ENCODE measurements at places on chromosomes 16 and 17.

GRCh38 chr17:5798094-5798493 lies 213.8 kb upstream of the NLRP1 start:
- no peak for DNase-seq

- DNase-seq: no peak
These were observed 1047.2 kb downstream of the CDH11 start for GRCh38 chr16:64074706-64075105.

GRCh38 chr16:70416748-70417616 lies 21.9 kb downstream of the ST3GAL2 start:
- DNase-seq: no peak

DNA sequence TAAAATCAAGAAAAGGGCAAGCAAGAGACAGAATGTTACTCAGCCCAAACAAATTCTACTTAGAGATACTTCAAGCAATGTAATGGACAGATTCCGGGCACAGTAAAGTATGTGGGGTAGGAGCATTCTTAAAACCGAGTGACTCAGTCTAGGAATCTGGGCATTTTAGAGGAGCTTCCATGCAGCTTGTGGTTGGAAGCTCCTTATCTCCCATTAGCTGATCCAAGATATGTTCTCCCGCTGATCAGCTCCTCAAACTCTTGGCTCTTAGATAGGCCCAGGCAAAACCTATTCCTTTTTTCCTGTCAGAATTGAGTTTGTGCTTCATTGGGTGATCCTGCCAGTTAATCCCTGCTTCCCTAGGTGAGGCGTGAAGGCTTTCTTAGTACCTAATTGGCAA lies 303.3 kb downstream of the CEP112 start:
- no peak for DNase-seq

- no peak for DNase-seq
These were observed 1.9 kb downstream of the NOD2 start for GRCh38 chr16:50695017-50696000.

DNA sequence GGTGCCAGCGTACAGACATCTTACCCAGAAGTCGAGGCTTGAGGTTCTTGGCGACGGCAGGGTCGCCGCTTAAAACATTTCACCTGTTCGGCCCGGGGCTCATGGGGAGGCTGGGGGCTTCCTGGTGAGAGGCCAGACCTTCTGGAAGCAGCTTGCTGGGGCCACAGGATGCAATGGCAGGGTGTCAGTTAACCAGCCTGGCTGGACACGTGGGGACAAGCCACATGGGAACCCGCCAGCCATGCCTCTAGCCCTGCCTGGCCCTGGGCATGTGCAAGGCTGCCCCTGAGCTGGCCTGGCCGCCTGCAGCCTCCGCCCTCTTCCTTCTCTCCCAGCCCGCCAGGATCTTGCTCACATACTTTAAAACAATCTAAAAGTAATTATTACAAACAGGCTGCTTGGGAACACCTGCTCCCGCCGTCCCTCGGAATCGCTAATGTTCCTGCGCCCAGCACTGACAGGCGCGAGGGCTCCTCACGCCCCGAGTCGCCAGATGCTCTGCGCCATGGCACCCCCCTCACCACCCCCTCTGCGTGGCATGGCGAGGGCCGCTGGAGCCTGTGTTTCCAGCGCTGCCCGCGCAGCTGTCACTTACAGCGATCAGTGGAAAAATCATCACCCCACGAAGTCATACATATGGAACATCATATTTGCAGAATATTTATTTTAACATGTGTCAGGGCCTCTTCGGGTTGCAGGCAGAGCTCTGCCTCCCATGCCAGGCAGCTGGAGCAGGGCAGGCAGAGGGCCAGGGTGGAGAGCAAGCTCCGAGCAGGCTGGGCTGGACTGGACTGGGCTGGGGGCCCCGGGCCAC lies 188.7 kb upstream of the GSE1 start:
- peak; percentile 42 for DNase-seq

GRCh38 chr16:57023541-57024249 lies 34.3 kb downstream of the NLRC5 start:
- no peak for DNase-seq

GRCh38 chr16:6751191-6751590 lies 581.5 kb upstream of the RBFOX1 start:
- no peak for DNase-seq
